ENCODE measurements at places on chromosomes 3 and 15.

DNA sequence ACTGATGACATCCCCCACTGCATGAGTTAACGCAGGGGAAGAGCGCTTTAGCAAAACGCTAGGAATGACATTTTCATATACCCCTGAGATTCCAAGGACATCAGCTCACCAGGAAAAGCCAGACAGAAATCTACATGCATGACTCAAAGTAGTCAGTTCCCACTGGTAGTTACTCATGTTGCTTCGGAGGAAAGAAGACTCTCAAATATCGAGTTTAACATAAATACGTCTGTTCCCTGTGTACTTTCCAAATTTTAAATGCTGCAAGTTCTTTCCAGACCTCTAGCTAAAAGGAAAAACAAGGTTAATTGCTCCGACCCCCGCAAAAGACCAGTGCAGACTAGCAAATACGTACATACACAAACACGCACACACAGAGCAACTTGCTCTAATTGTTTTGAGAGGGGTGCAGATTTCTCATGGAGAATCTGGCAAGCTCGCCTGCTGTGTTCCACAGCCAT lies 115.4 kb upstream of the PRICKLE2 start:
- peak; percentile 91 for DNase-seq

GRCh38 chr15:43165801-43166325 lies 19.3 kb upstream of the CCNDBP1 start:
- no peak for DNase-seq

DNA sequence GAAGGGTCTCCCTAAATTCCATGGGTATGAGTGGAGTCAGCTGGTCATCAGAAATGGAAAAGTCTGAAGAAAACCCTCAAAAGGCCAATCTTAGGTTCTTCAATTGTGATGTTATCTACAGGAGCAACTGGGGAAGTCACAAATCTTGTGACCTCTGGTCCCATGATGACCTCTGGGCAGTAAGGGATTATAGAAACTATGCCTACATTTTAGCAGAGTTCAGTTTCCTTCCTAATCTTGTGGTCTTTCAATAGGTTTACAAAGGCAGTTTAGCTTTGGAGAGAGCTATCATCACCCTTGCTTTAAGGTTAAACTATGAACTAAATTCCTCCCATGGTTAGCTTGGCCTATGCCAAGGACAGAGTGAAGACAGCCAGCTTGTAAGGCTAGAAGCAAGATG lies 225.1 kb downstream of the DPH6 start:
- no peak for DNase-seq

DNA sequence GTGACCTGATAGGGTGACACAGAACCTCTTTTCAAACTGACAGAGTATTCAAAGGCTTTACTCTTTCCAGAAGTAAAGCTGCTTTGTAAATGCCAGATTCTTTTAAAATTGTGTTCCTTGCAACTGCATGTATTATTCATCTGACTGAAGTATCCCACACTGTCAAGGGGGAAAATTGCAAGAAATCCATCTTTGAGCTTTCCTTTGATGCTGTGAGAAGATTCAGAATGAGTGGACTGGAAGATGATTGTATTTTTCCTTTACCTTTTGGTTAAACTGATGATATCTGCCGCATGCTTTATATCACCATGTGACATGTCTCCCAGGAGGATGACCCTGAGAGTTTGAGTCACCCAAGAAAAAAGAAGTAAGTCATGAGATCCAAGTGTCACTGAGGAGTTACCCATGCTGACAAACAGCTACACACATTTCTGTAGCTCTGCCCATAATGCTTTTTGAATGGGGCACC lies 250.8 kb upstream of the CBLB start:
- DNase-seq, result peak; percentile 78

DNA sequence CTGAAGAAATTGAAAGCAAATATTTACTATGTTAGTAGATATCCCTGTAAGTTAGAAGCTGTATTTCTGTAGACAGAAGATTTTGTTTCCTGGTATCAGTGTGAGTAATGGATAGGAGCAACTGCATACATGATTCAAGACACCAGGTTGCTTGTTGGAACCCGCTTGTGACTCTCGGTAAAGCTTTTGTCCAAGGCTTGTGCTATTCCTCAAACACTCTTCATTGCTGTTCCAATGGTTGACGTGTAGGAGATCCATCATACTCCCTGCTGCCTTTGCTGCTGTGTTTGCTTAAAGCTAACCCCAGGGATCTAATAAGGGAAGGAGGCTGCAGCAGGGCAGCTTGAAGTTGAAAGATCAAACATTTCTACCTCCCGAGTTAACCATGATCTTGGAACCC lies 160.1 kb downstream of the RSRC1 start:
- no peak for DNase-seq

- DNase-seq, result no peak
These were observed 3.3 kb upstream of the TM6SF1 start for GRCh38 chr15:83104141-83104540.

DNA sequence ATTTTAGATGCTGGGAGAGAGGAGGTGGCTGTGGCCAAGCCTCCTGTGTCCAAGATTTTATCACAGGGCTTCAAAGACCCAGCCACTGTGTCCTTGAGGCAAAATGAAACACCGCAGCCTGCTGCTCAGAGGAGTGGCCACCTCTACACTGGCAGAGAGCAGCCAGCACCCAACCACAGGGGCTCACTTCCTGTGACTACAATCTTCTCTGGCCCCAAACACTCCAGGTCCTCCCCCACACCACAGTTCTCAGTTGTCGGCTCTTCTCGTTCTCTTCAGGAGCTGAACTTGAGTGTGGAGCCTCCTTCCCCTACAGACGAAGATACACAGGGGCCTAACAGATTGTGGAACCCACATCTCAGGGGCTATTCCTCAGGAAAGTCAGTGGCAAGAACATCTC lies 45.6 kb downstream of the CDAN1 start:
- no peak for DNase-seq

GRCh38 chr3:48863122-48863521 lies 15.4 kb upstream of the PRKAR2A start:
- no peak for DNase-seq

DNA sequence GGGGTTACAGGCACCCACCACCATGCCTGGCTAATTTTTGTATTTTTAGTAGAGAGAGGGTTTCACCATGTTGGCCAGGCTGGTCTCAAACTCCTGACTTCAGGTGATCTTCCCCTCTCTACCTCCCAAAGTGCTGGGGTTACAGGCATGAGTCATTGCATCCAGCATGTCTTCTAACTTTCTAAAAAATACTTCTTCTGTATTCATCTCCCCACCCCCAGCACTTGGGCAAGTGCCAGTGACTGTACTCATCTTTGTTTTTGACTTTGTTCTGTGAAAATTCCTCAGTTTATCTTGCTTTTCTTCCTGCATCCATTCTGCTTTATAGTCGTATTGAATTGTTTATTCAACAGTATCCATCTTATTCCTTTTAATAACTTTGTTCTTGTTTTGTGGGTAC lies 47.6 kb downstream of the ARIH1 start:
- DNase-seq, result peak; percentile 64

DNA sequence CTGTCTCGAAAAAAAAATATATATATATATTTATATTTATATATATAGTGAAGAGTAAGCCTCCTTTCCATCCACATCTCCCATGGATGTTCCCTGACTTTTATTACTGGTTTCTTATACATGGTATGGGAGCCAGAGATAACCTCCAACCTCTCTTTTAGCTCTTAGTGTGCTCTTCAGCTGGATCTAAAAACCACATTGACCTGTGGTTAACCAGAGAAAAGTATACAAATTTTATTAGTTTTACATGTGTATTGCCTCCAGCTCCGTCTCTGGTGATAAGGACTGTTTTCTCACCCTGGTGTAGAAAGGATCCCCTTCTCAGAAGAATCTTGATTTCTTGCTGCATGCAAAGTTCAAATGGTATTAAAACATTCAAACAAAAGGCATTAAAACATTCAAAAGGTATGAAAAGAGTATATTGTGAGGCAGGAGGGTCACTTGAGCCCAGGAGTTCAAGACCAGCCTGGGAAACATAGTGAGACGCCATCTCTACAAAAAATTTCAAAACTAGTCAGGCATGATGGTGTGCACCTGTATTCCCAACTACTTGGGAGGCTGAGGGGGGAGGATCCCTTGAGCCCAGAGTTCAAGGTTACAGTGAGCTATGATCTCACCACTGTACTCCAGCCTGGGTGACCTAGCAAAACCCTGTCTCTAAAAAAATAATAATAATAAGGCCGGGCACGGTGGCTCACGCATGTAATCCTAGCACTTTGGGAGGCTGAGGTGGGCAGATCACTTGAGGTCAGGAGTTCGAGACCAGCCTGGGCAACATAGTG lies 13.5 kb upstream of the TTBK2 start:
- no peak for DNase-seq

GRCh38 chr3:46978985-46979944 lies at the start of gene NBEAL2:
TSS of gene NBEAL2 (plus strand) at chr3:46979666. CDS start at chr3:46979862, 196 bp downstream.
- DNase-seq, result peak; percentile 94

DNA sequence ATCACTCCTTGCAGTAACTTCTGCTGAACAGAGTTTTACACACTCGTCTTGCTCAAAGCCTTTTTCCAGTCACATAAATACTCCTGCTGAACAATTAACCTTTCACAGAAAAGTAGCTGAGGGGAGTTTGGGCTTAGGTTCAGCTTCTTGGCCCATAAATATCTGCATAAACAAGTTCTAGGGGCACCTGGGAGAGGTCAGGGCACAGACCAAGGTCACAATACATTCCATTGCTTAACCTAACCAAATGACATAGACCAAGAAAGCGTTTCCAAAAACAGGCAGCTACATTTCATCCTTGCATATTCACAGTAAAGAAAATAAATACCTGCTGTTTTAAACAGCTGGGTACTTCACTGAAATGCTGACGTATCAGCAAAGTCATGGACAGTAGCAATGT lies 101.3 kb downstream of the THRB start:
- no peak for DNase-seq

- no peak for DNase-seq
These were observed 98.4 kb downstream of the VGLL4 start for GRCh38 chr3:11545186-11545851.

DNA sequence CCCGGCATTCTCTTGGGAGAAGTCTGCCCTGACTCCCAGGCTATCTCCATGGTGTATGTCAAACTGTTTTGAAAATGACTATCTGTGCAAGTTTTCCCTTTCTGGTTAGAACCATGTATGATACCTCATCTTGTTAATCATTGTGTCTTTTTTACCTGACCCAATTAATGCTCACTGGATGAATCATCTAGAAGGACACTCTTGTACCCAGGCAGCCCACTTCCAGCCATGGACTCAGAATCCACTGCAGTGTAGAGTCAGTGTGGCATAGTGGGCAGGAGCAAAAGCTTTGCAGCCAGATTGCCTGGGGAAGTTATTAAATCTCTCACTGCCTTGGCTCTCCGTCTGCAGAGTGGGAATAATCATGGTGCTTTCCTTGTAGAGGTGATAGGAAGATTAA lies 1.2 kb downstream of the FAM3D start:
- no peak for DNase-seq

DNA sequence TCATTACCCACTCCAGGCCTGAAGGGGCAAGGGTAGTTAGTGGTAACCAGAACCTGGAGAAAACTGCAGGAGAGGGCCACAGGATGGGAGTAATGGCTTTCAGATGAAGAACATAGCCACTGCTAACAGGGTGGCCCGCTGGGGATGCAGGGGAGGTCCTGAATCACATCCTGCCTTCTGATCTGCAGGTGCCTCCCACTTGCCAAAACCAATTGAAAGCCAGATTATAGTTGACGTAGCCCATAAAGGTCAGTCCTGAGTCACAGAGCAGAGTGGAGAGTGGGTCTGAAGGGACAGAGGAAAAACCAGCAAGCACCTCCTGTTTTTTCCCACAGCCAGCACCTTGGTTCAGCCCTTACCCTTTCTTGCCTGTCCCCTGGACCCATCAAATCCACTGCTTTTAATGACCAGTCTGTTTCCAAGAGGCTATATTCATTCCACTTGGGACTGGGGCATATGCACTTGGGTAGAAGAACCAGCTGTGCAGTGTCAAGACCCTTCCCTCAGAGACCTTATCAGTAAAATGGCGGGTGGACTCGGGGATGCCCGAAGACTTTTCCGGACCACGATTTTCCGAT lies 646 bp upstream of the SLC35G2 start:
- DNase-seq, result peak; percentile 96

- peak; percentile 87 for DNase-seq
These were observed 3.7 kb downstream of the EOGT start for GRCh38 chr3:69009559-69010410.

GRCh38 chr3:108525256-108525655 lies 14.9 kb upstream of the MYH15 start:
- DNase-seq, result no peak

DNA sequence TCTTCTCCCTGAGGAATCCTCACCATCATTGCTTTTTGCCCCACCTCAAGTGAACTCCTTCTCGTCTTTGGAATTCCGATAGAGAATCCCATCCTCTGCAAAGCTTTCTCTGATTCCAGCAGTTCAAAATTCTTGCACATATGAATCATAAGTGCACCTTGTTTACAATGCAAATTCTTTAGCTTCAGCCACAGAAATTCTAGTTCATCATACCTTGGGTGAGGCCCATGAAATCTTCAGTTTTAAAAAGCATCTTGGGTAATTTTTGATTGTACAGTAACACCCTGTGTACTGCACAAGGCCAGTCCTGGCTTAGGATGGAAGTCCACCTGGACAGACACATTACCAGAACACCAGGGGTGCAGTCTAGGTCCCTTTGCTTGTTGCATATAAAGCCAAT lies 30.8 kb downstream of the MDFIC2 start:
- peak; percentile 15 for DNase-seq

DNA sequence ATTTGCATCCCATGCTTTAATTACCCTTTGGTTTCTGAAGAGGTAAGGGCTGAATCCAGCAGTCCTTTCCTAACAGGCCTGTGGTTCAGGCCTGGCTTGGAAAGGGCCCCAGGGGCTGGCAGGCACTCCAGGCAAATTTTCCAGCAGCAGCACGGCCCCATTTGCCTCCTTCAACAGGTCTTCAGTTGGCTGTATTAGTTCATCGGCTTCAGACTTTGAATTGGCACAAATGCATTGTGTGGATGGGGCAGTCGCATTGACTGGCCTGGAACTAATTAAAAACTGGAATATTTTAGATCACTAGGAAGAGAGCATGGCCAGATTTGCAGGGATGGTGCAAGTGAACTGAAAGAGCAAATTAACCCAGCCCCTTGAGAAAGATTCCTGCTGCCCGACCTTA lies 207.8 kb upstream of the MCTP2 start:
- DNase-seq, result no peak

DNA sequence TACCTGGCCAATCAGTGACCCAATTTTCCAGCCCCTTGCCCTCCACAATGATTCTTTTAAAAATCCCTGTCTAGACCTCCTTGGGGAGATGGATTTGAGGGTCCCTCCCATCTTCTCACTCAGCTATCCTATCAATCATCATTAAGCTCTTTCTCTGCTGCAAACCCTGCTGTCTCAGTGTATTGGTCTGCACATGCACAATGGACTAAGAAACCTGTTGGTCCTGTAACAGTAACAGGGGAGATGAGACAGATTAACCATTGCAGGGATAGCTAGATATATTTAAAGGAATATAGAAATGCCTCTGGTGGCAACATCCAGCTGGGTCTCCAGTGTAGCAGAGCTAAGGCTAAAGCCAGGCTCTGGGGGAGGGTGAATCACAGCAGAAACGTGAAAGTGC lies 74.6 kb upstream of the CHRNA7 start:
- DNase-seq, result no peak

GRCh38 chr3:155682426-155683343 lies 62.2 kb downstream of the PLCH1 start:
- DNase-seq, result no peak
